CD4-positive, alpha-beta T cell treated with Interleukin-12 subunit alpha and Interleukin-12 subunit beta, for 1 hour (primary cell): ENCODE measurements at places on chromosomes 11 and 22.

DNA sequence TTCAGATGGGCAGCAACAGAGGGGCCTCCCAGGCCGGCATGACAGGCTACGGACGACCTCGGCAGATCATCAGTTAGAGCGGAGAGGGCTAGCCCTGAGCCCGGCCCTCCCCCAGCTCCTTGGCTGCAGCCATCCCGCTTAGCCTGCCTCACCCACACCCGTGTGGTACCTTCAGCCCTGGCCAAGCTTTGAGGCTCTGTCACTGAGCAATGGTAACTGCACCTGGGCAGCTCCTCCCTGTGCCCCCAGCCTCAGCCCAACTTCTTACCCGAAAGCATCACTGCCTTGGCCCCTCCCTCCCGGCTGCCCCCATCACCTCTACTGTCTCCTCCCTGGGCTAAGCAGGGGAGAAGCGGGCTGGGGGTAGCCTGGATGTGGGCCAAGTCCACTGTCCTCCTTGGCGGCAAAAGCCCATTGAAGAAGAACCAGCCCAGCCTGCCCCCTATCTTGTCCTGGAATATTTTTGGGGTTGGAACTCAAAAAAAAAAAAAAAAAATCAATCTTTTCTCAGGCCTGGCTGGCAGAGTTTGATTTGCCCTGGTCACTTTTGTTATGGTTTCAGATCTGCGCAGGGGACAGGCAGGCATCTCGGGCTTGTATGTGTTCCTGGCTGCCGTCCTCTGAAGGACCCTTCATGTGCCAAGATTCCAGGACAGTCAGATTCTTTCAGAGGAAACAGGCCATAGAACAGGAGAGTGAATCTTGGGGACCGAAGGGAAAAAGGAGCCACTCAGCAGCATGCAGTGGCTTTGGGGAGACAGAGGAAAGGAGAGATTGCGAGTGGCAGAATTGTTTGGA is 5.3 kb downstream of the TAGLN start:
- DNase-seq = no peak

- DNase-seq = no peak
Observed at GRCh38 chr22:23500508-23501260, 79.4 kb downstream of the IGLL1 start.

DNA sequence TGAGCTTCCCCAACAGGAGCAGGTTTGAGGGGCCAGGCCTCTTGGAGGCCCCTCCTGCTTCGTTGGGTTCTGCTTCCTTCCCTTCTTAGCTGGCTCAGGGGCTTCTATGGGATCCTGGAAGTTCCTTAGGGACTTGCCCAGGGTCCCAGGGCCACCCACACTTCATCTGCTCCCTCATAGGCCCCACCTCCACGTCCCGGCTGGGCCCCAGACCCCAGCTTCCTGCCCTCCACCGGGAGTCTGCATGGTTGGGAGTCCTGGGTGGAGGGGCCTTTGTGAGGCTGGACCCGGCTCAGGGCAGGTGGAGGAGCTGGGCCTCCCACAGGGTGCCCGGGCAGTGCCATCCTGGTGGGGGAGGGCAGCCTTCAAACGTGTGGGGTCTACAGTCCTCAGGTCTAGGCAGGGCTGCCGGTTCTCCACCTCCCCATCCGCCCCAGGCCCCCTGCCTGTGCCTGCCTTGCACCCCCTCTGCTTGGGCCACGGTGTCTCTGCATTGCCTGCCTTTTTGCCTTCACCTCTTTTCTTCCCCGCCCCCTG is 11.6 kb downstream of the OTUB1 start:
- DNase-seq = no peak

GRCh38 chr11:74015919-74016684 is 7.2 kb upstream of the UCP3 start:
- DNase-seq = no peak

DNA sequence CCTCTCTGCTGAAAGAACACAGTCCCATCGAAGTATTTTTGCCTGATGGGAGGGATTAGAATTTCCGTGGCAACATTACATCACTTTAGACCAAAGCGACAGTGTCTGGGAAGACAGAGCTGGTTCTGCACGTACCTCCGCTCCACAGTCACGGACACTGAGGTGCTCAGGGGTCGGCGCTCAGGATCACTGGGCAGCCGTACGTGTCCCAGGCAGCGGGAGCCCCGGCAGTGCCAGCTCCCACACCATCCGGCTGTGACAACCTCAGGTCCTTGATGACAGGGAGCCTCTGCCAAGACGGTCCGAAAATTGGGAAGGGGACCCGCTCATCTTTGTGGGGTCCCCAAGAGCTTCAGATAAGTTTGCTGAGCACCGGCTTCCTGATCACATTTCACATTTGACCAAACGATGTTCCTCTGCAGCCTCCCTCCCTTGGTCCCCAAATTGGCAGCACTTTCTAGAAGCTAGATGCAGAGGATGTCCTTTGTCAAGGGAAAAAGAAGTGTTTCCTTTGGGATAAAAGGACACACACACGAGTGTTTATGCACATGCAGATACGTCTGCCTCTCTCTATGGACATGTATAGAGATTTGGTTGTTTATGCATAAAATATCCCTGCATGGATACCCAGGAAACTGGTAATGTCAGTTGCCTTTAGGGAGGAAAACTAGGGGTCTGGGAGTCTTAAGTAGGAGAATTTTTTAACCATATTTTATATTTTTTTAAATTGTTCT is 61.6 kb upstream of the LINC01488 start:
- no peak for DNase-seq

GRCh38 chr11:69084371-69084770 is 35.6 kb downstream of the TPCN2 start:
- DNase-seq = no peak
